Activated T-helper 9 cell treated with anti-CD3 and anti-CD28 coated beads, Interleukin-2, amount 50 U/mL, for 16 hours (primary cell): ENCODE measurements at places on chromosomes 7 and 10.

GRCh38 chr7:159093351-159093971 lies 51.2 kb downstream of the VIPR2 start:
- DNase-seq = no peak

- no peak for DNase-seq
These were observed 90.8 kb upstream of the FGL2 start for GRCh38 chr7:77290425-77290824.

- no peak for DNase-seq
These were observed 131.7 kb upstream of the EEPD1 start for GRCh38 chr7:36021367-36021766.

DNA sequence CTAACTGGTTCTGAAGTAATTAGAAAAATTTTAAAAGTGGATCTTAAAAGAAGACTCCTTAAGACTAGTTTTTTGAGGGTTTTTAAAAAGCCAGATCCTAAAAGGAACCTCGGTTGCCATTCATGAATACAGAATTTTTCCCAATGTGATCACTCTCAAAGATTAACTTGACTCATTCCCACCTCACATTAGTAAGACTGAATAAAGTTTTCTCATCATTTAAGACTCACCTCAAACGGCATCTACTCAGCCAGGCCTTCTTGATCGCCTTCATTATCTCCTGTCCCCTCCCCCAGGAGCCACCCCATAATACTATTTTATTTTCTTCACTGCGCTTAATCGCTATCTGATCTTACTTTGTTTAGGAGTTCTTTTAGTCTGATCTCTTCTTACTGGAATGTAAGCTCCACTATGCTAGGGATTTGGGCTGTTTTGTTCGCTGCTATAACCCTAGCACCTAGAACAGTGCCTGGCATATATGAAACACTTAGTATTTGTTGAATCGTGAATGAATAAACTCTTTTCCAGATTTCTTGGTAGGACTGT lies 55.9 kb upstream of the PCGF5 start:
- DNase-seq = no peak

DNA sequence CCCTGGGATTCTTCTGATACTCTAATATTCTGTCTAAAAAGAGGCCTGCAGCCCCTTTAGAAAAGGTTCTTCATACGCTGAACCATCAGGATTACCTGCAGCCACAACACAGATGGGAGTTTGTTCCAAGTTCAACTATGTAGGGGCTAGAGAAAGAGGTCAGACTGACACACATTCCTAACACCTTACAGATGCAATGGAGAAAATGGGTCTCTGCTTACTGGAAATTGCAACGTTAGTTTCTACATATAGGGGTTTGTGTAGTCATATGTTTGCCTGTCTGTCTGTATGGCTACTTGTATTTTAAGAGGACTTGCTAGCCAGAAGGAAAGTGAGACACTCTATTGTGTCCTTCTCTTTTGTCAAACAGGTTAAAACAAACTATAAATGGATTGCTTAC lies 618.5 kb downstream of the INHBA start:
- no peak for DNase-seq

DNA sequence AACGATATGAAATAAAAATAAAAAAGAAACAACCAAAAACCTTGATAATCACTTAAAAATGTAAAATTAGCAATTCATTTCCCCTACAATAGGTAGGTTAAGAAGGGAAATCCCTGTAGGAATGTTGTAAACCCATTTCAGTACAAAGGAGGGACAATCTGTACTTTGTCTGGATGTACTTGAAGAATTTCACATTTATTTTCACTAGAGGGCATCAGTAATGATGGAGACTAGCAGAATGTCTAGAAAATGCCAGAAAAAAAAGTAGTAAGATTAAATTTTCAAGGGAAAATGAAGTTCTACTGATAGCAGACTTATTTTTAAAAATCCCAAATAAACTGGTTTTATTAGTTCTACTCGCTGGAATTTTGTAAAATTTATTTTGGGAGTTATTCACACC lies 209.0 kb upstream of the FZD1 start:
- DNase-seq = no peak

- no peak for DNase-seq
These were observed 172.3 kb downstream of the C1GALT1 start for GRCh38 chr7:7354674-7355073.

- DNase-seq = no peak
These were observed 1138.5 kb upstream of the PHF14 start for GRCh38 chr7:9835199-9835598.

DNA sequence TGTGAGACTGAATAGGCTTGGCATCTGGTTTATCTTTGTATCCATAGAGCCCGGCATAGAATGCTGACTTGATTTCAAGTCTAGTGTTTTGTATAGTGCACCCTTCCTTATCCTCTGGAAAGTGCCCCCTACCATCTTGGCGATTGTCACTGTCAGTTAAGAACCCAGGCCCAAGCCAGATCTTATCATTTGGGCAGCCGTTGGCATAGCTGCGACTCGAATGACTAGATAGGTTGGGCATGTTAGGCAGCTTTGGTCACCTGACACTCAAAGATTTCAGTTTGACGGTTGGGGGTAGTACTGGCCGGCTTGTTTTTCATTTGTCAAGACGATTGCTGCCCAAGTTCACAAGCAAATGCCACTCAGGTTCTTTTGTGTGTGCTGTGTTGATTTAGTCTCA lies 6.6 kb downstream of the NIPSNAP2 start:
- DNase-seq = no peak

GRCh38 chr10:83647526-83647925 lies 491.8 kb upstream of the GHITM start:
- no peak for DNase-seq

DNA sequence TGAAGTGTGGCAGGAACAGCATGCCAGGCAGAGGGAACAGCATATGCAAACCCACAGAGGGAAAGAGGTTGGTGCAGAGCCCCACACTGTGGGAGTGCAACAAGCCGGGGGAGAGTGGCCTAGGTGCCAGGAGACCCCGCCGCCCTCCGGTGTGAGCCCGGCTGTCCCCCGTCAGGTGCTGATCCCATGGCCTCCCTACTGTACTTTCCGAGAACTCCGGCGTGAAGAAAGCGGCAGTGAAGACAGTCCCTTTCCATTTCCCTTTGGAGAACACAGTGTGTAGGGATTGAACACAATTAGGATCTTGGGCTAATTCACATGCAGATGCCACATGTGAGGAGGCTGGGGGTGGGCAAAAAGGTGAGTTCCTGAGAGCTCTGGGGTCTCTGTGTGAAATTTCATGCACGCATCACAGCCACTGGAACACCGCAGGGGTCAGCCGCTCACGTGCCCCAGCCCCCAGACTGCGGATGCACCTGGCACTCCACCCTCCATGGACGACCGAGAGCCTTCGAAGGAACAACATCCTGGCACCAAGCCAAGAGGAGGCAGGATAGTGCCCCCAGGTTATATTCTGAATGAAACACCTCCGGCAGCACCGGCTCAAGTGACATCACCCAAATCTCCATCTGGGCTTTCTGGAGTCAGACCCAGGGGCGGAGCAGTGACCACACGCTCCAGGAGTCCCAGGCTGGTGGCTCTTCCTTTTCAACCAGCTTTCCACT lies 82.1 kb upstream of the PPP2R2D start:
- no peak for DNase-seq

DNA sequence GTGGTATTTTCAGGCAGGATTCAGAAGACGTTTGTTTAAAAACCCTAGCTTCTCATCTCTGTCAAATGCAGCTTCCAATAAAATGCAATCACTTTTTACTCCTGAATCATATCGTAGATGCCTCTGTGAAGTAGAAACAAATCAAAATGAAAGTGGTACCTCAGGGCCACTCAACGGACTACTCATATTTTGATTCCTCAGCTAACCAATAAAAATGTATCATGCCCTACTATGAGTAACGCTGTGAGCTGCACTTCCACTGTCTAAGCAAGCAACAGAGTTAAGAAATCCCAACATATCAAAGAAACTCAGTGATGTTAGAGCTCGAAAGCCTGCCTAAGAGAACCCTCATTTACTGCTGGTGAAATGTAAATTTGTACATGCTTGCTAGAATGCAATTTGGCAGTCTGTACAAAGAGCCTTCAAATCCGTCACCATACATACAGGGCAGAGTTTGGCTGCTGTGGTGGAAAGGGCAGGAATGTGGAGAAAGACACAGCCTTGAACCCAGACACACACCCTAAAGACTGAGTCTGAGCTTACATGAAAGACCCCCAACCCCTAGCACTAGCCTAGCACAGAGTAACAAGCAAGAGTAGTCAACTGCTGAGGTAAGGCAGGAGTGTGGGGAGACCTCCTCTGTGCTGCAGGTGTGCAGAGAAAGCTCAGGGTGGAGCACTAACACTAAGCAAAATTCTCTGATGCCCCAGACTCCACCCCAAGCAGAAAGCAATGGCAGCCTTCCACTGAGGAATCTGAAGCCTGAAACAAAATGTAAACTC lies 151.5 kb downstream of the ANK3 start:
- no peak for DNase-seq

DNA sequence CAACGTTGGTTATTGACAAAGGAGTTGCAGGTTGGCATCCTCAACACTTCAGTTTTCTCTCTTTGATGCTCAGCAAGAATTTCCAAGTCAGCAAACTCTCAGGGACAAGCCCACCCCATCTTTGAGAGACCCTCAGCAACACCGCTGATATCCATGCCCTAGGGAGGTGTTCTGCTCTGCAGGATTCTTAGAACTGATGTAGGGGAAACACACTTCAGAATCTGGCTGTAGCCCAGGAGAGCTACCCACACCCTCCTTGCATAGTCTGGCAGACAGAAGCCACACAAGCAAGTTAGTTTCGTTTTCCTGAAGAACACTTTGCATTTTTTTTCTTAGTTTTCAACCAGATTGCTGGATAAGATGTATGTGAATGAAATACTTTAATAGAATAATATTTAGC lies 822 bp downstream of the SAMD9L start:
- DNase-seq = no peak

- no peak for DNase-seq
These were observed 20.6 kb downstream of the AZGP1 start for GRCh38 chr7:99955247-99955646.

GRCh38 chr10:87846023-87846422 lies 17.3 kb downstream of the KLLN start:
- no peak for DNase-seq

DNA sequence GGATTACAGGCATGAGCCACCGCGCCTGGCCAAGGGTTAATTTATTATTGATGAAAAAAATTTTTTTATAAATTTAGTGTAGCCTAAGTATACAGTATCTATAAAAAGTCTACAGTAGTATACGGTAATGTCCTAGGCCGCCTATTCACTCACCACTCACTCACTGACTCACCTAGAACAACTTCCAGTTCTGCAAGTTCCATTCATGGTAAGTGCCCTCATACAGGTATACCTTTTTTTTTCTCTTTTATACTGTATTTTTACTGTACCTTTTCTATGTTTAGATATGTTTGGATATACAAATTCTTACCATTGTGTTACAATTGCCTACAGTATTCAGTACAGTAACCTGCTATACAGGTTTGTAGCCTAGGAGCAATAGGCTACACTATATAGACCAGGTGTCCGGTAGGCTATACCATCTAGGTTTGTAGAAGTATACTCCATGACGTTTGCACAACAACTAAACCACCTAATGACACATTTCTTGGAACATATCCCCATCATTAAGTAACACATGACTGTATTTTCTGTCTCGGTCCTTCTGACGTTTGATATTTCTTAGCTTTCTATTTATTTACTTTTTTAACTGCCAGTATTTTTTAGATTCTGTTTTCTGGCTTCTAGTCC lies 23.4 kb downstream of the IRF5 start:
- DNase-seq = no peak

- no peak for DNase-seq
These were observed 166.4 kb downstream of the CCSER2 start for GRCh38 chr10:84494849-84495180.

DNA sequence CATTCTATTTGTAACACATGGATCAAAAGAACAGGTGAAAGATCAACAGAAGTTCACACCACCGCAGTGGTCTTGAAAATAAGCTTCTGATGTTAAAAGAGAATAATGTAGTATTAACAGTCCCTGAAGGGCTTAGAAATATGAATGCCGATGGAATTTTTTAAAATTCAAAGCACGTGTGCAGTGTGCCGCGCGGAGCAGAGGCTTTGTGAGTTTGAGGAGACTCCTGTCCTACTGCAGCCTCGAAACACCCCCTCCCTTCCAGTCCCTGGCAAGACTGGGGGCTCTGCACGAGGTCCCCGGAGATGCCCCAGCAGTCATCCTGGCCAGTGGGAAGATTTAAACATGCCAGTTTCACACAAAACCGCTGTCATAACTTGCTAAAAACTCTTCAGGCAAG lies 196.6 kb downstream of the DIP2C start:
- DNase-seq = no peak

- DNase-seq = no peak
These were observed 902.4 kb downstream of the LRMDA start for GRCh38 chr10:76333796-76334195.

DNA sequence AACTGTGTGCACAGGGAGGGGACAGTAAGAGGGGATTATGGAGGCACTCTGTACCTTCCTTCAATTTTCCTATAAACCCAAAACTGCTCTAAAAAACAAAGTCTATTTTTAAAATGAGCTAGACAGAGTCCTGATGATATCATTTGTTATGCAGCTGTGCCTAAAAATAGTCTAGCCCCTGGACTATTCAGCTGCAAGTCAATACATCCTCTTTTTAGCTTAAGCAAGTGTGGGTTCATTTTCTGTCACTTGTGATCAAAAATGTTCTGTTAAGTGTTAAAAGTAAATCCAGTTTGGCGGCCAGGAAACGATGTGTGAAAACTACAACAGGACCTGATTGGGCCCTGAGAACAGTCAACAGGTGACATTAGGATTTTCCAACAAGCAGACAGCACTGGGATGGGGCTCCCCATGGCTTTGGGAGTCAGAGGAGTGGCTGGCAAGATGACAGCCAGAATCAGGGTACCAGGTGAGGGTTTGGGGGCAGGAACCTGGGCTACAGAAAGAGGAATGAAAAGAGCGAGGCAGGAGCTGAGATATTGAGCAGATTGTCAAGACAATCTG lies 33.9 kb downstream of the FAM107B start:
- DNase-seq = no peak

DNA sequence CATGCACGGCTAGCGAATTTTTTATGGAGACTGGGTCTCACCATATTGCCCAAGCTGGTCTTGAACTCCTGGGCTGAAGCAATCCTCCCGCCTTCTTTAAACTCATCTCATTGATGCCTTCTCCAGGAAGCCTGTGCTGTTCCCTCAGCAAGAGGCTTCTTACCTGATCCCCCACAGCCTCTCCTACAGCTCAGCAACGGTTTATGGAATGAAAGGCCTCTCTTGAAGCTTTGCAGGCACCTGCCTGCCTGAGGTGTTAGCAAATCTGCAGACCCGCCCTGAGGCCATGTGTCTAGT lies 468 bp upstream of the TRIM56 start:
- no peak for DNase-seq
